Body of pancreas (tissue), 4 donors: ENCODE measurements at places on chromosomes 4 and X. TPM values are rescaled to one million over a fixed set of nuclear protein-coding genes. Genes with fewer than 3 reads are reported as not detected.

ADGRA3 gene
- total RNA-seq: 45.9 TPM

- no peak for DNase-seq
Measured at GRCh38 chr4:7771541-7772507, 167.8 kb downstream of the AFAP1 start.

CCKAR gene
- 1.0 TPM for total RNA-seq

GRCh38 chrX:75421688-75422230, 101.1 kb downstream of the ZDHHC15 start:
- no peak for DNase-seq

DNA sequence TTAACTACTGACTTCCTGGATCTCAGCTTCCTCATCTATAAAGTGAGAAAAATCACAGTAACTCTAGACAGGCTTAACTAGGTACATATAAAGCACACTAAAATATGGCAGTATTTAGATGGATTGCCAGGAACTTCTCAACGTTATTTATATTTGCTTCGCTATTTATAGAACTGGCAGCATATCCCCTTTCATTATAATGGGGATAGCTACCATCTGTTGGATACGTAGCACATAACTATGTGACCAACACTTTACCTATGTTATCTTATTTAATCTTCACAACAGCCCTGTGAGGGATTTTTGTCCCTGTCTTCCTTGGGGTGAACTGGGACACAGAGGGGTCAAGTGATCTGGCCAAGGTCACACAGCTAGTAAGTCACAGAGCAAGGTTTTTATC, 64.6 kb downstream of the ENPEP start:
- no peak for DNase-seq

- DNase-seq: no peak
Measured at GRCh38 chr4:59664771-59665170, 1535.4 kb upstream of the ADGRL3 start.

NUDT11 gene
- total RNA-seq: 2.1 TPM

- no peak for DNase-seq
Measured at GRCh38 chrX:3161681-3162080, 120.4 kb downstream of the ARSF start.

- DNase-seq: no peak
Measured at GRCh38 chr4:123060039-123060770, 137.8 kb upstream of the NUDT6 start.

- DNase-seq: no peak
Measured at GRCh38 chr4:85632981-85633380, 158.0 kb downstream of the ARHGAP24 start.

- DNase-seq: peak; percentile 88
Measured at GRCh38 chr4:185811509-185812364, at the start of gene SORBS2. SORBS2 (minus strand) TSS chr4:185812194; CDS start chr4:185690571, 121,623 bp downstream.

- no peak for DNase-seq
Measured at GRCh38 chrX:49072712-49073095, 1.1 kb downstream of the PRAF2 start.

IL2 gene
- not detected for total RNA-seq

GNRHR gene
- not detected for total RNA-seq

- DNase-seq: peak; percentile 53
Measured at GRCh38 chrX:43693602-43694406, 37.7 kb downstream of the MAOA start.

GRCh38 chr4:16893141-16893651, 5.2 kb downstream of the LDB2 start:
- no peak for DNase-seq

DNA sequence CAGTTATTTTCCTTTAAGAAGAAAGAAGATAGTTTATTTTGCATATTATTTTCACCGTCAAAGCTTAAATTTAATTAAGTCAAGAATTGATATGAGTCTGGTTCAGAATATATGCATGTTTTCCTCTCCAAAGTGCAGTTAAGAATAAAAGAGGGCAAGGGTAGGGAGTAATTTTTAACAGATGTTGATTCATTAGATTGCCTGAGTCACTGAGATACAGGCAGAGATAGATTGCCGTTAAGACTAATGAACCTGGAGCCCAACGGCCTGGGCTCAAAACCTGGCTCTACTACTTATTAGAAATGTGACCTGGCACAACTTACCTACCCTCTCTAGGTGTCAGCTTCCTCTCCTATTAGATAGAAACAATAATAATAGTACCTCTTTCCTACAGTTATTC, 1037.4 kb upstream of the PABPC4L start:
- no peak for DNase-seq

GRCh38 chr4:121360495-121360894, 20.3 kb downstream of the QRFPR start:
- DNase-seq: no peak

PPP4R3C gene
- total RNA-seq: not detected

DNA sequence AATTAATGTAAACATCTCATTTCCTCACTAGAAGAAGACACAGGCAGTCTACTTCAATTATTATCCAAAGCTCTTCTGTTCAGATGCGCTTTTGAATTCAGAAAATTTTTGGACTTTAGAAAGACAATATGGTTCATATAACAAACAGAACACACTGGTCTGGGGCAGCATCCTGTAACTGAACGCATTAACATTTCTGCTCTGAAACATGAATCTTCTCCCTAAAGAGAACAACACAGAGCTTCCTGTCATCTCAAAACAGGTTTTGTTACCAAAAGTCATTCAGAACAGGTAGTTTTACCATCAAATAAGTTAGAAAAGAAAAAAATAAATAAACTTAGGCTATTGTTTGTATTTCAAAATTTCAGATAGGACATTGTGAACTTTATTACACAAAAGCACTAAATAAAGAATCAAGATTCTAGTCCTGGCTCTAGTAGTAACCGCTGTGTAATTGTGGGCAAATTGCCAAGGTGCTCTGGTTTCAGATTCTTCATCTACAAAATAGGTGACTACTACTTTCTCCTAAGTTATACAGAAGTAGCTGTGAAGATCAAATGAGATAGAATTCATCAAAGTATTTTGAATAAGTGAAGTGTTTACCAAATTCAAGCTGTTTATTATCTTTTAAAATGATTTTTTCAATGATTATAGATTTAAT, 252.3 kb upstream of the RASGEF1B start:
- peak; percentile 42 for DNase-seq

DNA sequence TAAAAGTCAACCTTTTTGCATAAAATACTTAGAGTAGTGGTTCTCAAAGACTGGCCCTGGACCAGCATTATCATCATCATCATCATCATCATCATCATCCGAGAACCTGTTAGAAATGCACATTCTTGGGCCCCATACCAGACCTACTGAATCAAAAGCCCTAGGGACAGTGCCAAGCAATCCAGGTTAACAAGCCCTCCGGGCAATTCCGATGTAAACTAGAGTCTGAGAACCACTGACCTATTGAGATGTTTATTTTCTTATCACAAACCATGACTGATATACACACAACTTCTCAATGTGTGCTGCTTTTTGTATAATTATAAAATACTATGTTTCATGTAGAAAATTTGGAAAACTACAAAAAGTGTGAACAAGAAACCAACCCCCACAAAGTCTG, 133.4 kb upstream of the GATB start:
- no peak for DNase-seq
